ENCODE measurements at places on chromosomes 6 and 20. TPM values are rescaled to one million over a fixed set of nuclear protein-coding genes. Genes with fewer than 3 reads are reported as not detected.

Gene FOXC1
- 7.3 TPM for total RNA-seq

Gene LZTS3
- 3.1 TPM for total RNA-seq

Gene IPCEF1
- 3.0 TPM for total RNA-seq

- no peak for DNase-seq
Measured at GRCh38 chr20:24148372-24148771, 159.8 kb upstream of the GGTLC1 start.

DNA sequence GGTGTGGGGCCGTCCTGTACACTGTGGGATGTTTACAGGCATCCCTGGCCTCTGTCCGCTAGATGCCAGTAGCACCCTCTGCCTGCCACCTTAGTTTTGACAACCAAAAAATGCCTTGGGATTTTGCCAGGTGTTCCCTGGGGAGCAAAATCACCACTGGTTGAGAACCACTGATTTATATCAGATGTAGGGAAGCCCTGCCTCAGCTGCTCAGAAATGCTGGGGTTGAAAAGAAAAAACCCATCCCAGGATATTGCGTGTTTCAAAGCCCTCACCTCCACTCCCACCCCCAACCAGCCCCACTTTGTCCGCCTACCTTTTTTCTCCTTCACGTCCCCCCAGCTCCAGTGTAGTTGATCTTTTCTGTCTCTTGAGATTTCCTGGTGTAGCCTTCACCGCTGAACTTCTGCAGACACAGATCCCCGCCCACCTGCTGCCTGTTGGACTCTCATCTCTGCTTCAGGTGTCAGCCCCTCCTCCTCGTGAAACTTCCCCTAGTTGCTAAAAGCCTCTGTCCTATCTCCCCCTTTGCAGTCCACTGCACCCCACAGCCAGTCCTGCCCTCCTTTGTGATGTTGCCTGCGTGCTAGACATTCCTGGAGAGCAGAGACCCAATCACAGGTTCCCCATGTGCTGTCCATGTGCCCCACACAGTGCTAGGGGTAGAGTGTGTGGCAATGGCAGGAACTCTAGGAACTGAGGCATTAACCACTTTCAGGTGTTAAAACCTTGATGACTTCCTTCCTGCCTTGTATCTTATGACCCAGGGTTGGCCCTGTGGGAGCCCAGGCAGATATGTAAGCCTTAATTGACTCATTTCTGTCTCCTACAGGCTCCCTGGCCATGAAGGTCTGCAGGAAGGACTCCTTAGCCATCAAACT, 98.9 kb downstream of the TBC1D7 start:
- DNase-seq: no peak

GRCh38 chr6:16625291-16626265, 135.7 kb downstream of the ATXN1 start:
- no peak for DNase-seq

GRCh38 chr6:27106382-27106781, 141.1 kb upstream of the PRSS16 start:
- DNase-seq: no peak

DNA sequence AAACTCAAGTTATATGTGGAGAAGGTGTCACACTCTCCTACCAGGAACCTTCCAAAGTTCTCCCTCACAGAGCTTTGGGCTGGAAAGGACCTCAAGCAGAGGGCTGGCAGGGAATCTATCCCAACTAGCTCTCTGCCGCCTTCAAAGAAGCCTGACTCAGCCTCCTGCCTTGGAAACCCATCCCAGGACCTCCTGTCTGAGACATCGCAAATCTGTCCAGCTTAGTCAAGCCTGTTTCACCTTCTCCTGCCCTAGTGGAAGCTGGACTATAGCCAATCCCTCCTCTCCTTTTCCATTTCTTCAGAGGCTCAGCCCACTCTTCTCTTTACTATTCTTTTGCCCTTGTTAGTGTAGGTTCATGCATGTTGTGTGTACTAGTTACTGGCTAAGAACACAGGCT, 48.2 kb upstream of the FOXP4 start:
- no peak for DNase-seq

DNA sequence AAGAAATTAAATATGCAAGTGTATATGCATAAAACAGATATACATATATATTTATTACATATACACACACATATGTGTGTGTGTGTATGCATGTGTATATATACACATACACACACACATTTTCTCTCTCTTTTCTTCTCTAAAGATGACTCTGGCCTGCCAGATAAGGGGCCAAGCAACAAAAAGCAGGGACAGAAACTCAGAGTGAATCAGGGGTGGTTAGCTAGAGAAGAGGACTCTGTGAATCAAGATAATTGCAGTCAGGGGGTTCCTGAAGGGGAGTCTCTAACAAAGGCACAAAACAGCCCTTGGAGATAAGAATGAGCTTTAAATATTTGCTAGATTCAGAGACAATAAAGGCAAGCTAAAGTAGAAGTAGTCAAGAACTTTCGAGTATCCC, 650.5 kb downstream of the UTRN start:
- no peak for DNase-seq

- DNase-seq: no peak
Measured at GRCh38 chr6:89853068-89853467, 23.4 kb downstream of the CASP8AP2 start.

DNA sequence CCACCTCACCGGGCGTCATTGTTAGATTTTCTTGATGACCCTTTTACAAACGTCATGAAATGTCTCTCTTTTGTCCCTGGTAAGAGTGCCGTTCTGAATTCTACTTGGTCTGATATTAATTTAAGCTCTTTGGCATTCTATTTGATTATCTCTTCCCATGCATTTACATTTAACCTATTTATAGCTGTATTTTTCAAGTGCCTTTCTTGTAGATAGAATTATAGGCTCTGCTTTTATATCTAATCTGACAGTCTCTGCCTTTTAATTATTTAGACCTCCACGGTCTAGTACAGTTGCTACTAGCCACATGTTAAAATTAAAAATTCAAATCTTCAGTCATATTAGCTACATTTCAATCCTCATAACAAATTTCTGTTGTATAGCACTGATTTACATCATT, 12.6 kb downstream of the RAB22A start:
- DNase-seq: no peak

GRCh38 chr6:162198925-162199324, 528.6 kb downstream of the PRKN start:
- DNase-seq: no peak
